ENCODE measurements at places on chromosomes 6 and 20.

- peak; percentile 84 for DNase-seq
Measured at GRCh38 chr6:5190507-5190906, 70.2 kb downstream of the LYRM4 start.

DNA sequence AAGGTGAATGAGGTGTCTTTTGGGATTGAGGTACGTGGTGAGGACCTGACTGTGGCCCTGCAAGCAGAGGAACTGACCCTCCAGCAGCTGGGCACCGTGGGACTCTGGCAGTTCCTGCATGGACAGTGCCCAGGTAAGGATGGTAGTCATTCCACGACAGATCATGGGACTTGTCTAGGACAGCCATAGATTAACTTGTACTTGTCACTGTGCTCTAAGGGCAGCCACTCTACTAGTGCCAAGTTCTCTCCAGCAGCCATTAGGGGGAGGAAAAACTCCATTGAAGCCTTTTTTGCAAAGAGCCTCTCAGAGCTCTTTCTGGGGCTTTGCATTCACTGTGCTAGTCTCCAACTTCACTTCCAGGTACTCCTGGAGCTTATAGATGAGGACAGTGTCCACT, 20.4 kb downstream of the TAF11 start:
- DNase-seq: peak; percentile 58

- DNase-seq: no peak
Measured at GRCh38 chr6:113403966-113404595, 453.1 kb upstream of the MARCKS start.

DNA sequence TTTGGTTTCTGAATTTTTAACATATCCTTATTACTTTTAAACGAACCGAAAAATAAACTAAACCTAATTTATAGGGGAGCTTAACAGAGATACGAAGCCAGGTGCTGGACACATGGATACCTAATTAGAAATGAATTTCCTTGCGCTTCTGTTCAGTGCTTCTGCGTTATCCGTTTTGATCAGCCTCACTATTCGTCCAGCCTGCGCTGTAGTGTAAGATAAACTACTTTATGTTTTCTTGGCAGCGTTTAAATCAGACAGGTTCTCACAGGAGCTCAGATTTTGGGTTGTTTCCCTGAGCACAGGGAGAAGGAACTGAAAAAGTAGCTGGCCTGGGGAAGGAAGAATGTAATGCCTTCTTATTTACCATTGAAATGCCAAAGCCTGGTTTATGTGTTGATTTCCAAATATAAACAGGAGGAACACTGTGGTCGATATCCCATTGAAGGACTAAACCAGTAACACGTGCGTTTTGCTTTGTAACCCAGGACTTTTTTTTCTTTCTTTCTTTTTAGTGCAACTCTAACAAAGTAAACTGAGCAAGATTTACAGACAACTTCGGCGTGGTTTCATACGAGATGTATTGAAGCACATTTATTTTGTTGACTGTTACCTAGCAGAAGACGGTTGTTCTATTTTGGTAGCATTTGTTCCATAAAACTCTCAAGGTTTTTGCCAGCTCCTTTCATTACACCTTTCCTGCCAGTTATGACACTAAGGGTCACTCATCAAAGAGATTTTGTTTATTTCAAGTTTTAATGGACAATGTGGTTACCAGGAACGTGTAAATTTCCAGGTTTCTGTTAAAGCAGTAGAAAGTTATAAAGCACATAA, 214.8 kb upstream of the HEY2 start:
- DNase-seq: no peak

DNA sequence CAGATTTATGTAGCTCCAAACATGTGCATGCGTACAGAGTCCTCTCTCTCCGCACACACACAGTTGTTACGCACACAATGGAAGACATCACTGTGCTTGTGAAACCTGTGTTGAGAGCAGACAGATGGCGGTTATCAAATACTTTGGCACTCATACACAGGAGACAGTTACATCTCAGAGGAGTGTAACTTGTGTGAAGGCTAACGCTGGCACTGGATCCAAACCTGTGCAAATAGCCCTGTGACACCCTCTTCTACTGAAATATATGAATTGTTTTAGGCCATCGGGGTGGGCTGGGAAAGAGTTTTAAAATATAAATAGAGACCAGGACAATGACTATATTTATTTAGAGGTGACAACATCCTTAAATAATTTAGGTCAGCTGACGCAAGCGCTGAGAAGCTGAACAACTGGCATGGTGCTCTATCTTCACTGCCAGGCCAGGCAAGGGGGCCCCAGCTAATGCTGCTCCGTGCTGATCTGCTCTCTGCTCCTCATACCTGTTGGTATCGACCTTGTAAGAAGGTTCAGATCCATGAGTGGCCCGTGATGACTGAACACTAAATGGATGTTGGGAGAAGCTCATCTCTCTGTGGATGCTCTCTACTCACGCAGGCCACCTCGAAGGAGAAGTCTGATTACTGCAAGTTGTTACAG, 69.4 kb downstream of the FOXC1 start:
- no peak for DNase-seq

GRCh38 chr6:139146317-139146726, 11.4 kb downstream of the HECA start:
- DNase-seq: no peak

DNA sequence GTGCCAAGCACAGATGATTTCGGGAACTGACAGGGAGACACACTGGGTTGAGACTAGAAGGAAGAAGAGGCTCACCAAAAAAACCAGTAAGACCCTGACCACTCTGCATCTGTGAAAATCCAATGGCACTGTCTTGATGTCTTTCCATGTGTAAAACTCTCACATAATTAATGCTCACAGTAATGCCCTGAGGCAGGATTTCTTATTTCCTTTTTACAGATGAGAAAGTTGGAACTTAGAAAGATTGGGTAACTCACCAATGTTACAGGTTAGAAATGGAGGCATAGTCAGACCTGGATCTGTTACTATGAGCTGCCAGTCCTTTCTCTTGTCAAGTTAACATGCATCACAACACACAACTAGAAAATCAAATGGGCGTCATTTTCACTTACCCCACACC, 151.0 kb upstream of the MCHR2 start:
- DNase-seq: no peak

DNA sequence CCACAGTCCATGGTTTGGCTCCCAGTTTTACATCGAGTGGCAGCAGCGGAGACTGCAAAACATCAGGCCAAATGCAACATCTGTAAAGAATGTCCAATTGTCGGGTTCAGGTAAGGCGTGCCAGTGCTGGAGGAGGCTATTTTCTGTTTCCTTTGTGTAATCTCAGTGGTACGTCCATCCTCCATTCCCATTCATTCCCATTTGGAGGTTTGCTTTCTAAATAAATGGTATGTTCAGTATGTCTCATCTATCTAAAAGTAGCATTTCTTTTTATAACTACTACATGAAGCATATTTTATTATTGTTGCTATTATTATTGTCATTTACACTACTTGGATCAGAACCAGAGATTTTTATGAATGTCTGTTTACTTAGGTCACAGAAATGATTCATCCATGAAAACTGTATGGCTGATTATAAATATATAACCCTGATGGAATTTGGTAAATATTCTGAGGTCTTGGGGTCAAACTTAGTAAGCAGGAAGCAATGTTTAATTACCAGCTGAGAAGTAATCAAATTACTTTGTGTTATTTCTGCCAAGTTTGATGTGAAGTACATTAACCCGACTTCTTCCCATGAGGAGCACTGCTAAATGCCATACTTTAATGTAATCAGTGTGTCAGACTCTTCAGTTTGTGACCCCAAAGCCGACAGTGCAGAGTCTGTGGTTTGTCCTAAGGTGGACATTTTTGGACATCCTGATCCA, 512.9 kb downstream of the UTRN start:
- DNase-seq: no peak

- no peak for DNase-seq
Measured at GRCh38 chr6:154830771-154831170, 97.6 kb downstream of the SCAF8 start.

DNA sequence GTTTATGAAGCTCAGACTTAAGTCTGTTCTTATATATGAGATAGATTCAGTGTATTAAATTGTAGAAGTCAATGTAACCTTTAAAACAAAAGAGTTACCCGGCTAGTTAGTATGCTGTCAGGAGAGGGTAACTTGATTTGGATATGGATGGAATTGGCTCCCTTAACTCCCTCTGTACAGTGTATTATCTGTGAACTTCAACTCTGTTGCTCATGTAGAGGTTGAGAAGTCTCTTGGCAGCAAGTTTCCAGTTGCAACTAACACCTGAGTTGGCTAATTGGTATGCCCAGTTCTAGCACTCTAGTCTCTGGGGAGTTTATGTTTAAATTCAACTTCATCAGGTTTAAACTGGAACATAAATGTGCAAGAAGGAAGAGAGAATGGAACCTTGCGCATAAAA, 111.0 kb downstream of the NCOA3 start:
- no peak for DNase-seq

DNA sequence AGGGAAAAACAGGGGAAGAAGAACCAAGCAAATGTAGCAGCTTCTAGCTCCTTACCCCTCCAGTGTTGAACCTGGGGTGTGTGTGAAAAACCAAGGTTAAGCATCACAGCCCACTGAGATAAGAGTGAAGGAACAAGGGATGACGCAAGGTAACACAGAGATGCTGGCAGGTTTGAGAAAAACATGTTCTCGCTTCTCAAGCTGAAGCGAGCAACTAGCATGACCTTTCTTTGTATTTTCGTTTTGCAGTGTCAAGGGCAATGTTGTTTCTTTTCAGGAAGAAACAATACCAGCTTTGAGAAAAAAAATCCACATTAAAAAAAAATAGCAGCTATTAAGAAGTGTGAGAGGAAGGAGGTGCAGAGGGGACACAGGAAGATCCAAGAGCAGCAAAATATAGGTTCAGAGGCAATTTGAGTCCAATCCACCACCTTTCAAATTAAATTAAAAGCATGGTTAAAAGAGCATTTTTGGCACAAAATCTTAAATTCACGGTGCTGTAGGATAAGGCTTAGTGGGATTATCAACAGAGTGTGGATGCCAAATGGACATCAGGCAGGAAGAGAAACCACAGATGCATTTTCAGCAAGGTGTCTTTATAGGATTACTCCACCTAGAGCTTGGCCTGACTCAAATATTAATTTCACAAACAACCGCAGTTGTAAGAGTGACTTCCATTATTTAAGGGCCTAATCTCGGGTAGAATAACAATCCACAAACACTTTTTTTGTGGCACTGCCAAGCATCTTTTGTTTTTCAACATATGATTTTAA, 70.9 kb downstream of the SYNE1 start:
- DNase-seq: no peak

GRCh38 chr6:25223490-25223991, 55.6 kb upstream of the CARMIL1 start:
- peak; percentile 52 for DNase-seq

- no peak for DNase-seq
Measured at GRCh38 chr6:45741437-45742171, 274.1 kb downstream of the CLIC5 start.

GRCh38 chr6:140669321-140669720, 1294.9 kb upstream of the CITED2 start:
- no peak for DNase-seq

DNA sequence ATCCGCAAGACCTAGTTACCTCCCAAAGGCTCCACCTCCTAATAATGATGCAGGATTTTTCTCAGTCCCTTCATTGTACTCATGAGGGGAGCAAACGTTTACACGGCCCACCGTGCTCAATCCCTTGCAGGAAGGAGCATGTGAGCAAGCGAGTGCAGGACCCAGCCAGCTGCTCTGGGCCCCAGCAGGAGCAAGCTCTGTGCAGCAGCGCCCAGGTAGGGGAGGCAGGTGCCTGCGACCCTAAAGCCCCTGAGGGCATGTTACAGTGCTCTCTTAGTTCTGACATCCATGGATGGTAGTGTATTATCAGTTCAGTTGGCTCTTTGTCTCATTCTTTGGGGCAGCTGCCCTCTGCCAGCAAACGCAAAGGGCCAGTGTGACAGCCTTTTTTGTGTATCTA, 143.4 kb downstream of the TBXT start:
- DNase-seq: no peak

- DNase-seq: no peak
Measured at GRCh38 chr6:30800871-30801270, 56.5 kb upstream of the IER3 start.

DNA sequence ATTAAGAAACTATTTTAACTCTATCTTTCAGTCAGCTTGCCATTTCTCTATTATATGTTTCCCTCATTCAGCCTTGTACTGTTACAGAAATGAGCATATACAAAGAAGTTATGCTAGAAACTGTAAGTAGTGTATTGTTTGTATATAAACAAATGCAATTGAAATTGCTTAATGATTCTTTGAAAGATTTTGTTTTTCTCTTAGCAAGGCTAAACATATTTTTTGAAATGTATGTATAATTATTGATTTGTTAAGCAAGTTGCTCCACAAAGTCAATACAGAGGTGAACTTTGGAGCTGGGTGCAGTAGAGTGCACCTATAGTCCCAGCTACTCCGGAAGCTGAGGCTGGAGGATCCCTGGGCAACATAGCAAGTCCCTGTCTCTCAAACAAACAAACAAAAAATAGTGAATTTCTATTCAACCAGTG, 253.6 kb downstream of the RNGTT start:
- DNase-seq: no peak

GRCh38 chr20:46967646-46968045, 73.0 kb downstream of the EYA2 start:
- no peak for DNase-seq

- DNase-seq: no peak
Measured at GRCh38 chr6:47736083-47736700, 37.8 kb downstream of the ADGRF4 start.

DNA sequence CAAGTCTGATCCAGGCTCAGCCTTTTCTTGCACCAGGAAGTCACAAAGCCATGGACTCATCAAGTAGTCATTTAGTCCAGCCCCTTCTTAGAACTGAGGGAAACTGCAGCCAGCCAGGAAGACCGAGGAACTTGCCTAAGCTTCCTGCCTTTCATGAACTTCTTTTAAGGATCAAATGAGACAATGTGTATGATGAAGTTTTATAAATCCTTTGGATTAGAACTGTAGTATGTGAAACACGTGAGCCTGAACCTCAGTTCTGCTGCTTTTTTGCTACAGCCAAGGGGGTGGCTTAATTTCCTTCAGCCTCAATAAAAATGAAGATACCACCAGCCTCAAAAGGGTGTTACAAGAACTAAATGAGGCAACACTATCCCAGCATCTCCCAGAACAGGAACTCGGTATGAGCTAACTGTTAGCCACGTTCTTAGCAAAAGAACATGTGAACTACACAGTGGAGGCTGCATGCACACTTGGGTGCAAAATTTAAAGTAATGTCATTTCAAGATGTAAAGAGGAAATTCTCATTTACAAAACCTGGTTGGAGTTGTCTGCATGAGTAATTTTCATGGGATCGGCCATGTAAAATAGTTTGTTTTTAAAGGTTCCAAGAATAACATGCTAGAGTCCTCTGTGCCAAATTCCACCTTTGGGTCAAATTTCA, 76.0 kb upstream of the TBC1D7 start:
- DNase-seq: no peak
